Left ventricle myocardium superior (tissue), 1 donor: ENCODE measurements at places on chromosomes 3 and 15. TPM values are rescaled to one million over a fixed set of nuclear protein-coding genes. Genes with fewer than 3 reads are reported as not detected.
A peak's percentile ranks its signal among the peaks of the same experiment; 100 is the strongest.

GRCh38 chr15:98996624-98997023, 11.0 kb downstream of the PGPEP1L start:
- no peak for DNase-seq

GRCh38 chr3:183430325-183430957, 2.0 kb upstream of the MCF2L2 start:
- no peak for DNase-seq

DNA sequence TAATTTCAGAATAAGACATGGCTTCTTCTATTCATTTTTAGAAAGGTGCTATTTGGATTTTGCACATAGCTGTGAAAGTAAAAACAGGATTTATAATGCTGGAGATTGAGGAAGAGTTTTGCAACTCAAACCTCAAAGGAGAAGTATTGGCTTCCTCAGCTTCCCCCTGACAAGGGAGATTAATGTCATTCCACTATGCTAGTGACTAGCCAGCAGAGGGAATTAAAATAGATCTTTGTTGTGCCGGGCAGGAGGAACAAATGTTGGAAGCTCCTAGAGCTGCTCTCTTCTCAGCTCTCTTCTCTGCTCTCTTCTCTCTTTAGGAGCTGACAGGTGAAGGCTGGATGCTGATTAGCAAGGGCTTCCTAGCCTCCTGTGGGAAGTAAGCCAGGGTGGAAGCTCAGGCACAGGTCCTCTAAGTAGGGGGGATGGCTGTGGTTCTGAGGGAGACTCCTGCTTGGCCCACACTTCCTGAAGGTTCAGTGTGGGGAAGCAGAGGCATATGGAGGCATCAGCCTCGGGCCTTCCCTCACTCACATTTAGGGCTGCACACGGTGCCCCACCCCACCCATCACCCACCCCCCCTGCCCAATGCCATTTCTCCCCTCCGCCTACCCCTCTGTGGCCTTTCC, 29.6 kb downstream of the CX3CR1 start:
- no peak for DNase-seq

DNA sequence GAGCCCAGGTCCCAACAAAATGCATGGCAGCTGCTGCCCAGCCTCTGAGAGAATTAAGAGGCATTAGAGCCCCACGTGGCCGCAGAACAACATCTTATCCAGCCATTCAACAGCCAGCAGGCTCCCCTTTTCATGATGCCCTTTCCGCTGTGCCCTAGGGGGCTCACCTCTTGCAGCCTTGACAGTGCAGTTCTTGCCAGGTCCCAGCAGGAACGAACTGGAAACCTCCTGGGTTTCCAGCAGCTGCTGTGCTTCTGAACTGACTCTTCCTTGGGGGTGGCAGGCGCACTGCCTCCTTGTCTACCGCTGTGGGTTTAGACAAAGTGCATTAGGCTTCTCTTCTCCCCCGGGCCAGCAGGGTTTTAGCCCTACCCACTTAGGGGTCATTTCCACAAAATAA, 85.2 kb downstream of the FAM174B start:
- no peak for DNase-seq

DNA sequence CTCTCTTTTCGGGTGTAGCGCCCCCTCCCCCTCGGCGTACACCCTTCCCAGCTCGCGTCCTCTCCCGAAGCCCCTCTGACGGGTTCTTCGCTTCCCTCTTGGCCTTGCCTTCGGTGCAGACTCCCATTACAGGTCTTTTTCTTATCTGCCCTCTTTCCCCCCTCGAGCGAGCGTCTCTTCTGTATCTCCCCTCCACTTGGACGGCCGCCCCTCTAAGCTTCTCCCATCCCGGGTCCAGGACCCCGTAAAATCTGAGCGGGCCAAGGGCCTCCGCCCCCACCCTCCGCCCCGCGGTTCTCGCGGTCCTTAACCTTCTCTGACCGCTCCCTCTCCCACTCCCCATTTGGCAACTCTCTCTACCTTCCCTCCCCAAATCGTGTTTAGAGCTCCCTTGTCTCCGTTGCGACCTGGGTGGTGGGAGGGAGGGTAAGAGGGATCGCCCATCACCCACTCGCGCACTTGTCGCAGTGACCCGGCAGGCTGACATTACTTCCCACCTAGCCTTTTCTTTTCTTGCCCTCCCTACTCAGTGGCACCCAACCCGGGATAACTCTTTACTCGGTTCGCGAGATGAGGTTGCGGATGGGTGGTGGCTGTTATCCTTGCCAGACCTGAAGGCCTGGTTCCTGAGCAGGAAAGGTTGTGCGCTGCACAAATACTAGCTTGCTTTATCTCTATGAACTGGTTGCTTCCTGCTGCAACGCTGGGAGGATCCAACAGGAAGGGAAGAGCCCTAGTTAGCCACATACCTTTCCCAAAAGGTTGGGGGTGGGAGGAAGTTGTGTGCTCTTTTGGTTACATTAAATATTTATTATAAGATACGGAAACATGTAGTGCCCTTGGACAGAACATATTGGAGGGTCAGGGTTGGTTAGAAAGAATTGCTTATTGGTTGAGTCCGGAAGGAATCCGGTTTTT, 922 bp downstream of the RAB11A start:
- peak; percentile 43 for DNase-seq

The BDH1 gene
- total RNA-seq = 56.3 TPM
